ENCODE measurements at places on chromosomes 1 and 21.
A peak's percentile ranks its signal among the peaks of the same experiment; 100 is the strongest.

GRCh38 chr1:16085522-16085921, 12.1 kb upstream of the FAM131C start:
- DNase-seq = no peak

- DNase-seq = no peak
These were observed 118.8 kb downstream of the PSMG1 start for GRCh38 chr21:39064325-39065012.

DNA sequence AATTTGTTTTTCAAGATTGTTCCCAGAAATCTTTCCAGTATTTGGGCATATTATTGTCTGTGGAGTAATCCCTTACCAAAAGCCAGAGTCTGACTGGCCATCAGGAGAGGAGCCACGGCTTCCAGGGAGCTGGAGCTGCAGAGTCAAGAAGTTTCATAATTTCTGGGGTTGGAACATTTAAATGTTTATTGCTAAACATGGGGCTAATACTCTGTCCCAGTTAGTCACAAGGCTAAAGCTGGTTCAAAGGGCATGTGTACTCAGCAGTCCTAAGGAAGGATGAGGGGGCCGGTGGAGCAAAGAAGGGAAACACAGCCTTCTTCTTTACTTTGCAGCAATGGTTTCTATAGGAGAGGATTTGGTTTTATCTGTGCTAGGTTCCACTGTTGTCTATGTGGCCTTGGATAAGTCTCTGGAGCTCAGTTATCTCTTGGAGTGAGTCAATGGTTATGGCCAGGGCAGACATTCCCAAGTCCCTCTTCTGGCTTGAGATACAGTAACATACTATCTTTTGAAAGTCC, 9.5 kb downstream of the DENND2D start:
- DNase-seq = no peak

- DNase-seq = no peak
These were observed 8.2 kb downstream of the ADGRB2 start for GRCh38 chr1:31755850-31756492.

DNA sequence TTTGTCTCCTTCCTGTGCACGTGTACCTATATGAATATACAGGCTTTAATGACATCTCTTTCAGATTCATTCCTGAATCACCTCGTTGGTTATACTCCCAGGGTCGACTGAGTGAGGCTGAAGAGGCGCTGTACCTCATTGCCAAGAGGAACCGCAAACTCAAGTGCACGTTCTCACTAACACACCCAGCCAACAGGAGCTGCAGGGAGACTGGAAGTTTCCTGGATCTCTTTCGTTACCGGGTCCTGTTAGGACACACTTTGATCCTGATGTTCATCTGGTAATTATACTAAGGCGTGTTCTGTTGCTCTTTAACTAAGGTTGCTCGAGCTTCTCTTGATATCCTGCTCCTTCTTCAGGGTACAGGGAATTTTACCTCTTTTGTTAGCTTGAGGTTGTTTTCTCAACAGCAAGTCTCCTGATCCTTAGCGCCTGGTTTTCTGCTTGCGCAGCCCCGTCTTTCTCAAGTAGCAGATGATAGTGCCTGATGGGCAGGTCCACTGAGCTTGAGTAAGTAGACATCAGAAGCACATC, 55.1 kb downstream of the SLC22A15 start:
- DNase-seq = no peak

DNA sequence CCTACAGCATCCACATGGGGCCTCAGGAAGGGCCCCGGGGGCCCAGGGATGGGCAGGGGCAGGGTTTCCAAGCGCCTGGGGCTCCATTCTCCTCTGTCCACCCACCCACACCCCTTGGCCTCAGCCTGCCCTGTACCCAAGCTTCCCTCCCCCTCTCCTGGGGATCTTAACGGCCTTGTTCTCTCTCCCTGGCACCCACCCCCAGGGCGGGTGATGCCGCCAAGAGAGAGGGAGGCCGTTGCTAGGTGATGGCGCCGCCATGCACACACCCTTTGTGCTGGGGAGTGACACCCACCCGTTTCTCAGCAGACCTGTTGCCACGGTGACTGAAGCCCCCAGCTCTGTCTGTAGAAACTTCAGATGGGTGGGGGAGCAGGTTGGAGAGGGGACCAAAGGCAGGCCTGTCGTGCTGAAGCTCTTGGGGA, 7.6 kb downstream of the GPR37L1 start:
- DNase-seq = peak; percentile 89

GRCh38 chr1:62082456-62083363, 111.9 kb upstream of the L1TD1 start:
- no peak for DNase-seq

- no peak for DNase-seq
These were observed 1.0 kb downstream of the ZNF496 start for GRCh38 chr1:247330548-247331171.

GRCh38 chr1:154454386-154455120, 47.5 kb upstream of the TDRD10 start:
- no peak for DNase-seq

DNA sequence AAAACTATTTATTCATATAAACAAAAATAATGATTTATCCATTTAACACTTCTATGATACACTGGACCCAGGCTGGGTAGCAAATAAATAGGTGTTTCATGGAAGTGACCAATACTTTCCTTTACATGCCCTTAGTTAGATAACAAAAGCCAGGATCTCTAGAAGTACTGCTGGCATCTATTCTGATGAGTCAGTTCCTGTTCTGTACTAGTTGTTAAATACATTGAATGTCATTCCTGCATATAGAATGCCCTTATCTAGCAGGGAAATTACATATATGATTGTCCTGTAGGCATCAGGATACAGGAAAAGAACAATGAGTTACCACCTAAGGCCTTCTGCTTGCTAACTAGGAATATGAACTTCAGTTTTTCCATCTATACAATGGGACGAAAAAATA, 130.8 kb downstream of the HFM1 start:
- no peak for DNase-seq

GRCh38 chr1:87044424-87044823, 130.0 kb downstream of the HS2ST1 start:
- no peak for DNase-seq

DNA sequence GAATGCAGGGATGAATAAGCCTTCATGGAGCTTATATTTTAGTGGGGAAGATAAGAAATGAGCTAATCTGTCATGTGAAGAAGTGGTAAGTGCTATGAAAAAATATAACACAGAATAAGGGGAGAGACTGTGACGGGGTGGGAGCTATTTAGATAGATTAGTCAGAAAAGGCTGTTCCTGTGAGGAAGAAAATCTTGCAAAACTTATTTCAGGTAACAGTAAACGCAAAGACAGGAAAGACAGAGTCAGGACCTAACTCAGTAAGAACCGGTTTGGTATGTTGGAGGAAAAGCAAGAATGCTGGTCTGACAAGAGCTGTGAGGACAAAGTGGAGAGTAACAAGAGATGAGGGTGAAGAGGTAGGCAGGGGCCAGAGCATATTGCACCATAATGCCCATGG, 22.0 kb downstream of the GNAI3 start:
- no peak for DNase-seq

- DNase-seq = no peak
These were observed 304.9 kb downstream of the HHAT start for GRCh38 chr1:210633636-210634035.

DNA sequence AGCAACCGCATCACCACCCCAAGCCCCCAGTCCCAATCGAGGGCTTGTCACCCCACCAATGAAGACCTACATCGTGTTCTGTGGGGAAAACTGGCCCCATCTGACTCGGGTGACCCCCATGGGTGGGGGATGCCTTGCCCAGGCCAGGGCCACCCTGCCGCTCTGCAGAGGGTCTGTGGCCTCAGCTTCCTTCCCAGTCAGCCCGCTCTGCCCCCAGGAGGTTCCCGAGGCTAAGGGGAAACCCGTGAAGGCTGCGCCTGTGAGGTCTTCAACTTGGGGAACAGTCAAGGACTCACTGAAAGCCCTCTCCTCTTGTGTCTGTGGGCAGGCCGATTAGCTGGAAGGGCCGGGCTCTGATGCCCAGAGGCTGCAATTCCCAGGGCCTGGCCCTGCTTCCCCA, 2.0 kb downstream of the SRARP start:
- DNase-seq = no peak

- no peak for DNase-seq
These were observed 70.1 kb upstream of the GORAB start for GRCh38 chr1:170461762-170462384.

- no peak for DNase-seq
These were observed 7.1 kb upstream of the CLDN19 start for GRCh38 chr1:42747125-42747524.

DNA sequence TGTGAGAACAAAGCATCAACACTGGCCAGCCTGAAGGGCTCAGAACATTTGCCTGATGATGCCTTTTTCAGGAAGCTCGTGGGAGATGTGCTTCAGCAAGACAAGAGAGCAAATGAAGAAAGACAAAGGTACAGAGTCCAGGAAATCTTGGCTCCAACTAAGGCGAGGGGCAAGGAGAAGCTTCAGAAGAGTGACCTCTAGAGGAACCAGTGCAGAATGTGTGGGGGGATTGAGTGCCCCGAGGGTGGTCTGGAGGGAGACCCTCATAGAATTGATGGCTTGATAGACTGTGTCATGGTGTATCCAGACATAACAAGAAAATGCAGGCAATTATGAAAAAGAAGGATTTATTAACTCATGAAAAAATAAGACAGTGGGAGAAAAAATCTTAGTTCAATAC, 15.3 kb upstream of the NLRP3 start:
- no peak for DNase-seq

GRCh38 chr1:37485902-37486679, 11.7 kb downstream of the ZC3H12A start:
- DNase-seq = no peak

- DNase-seq = peak; percentile 76
These were observed 23.0 kb upstream of the KCNA10 start for GRCh38 chr1:110541906-110542395.

DNA sequence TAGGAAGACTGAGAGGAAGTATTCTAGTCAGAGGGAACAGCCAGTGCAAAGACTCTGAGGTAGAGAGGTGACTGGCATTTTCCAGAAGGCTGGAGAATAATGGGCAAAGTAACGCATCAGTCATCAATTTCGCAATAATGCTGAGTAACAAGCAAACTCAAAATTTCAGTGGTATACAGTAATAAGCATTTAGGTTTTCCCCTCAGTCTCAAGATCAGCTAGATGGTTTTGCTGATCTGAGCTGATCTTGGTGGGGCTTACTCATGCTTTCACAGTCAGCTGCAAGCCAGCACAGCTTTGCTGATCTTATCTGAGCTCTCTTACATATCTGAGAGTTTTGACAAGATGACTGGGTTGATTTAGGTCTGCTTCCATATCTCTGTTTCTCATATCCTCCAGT, 108.7 kb downstream of the TSEN15 start:
- DNase-seq = no peak

DNA sequence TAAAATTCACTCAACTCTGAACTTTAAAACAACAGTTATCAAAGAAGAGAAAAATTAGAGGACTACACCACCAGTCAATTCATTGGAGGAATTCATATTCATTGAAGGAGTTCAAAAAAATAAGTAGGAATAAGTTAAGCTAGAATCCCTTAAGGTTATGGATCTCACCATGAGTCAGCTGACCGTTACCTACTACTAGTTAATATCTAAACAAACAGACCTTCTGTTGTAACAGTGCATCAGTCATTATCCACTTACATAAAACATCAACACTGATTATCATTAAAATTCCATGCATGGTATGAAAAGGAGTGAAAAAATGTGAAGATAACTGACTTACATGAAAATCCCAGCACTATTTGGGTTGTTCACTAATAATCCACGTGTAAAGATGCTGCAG, 44.9 kb downstream of the FOXJ3 start:
- DNase-seq = no peak

- DNase-seq = no peak
These were observed 5.9 kb downstream of the PDC start for GRCh38 chr1:186454981-186455380.

- DNase-seq = no peak
These were observed at the start of gene PIGR for GRCh38 chr1:206946261-206946660. Gene PIGR, minus strand, starts transcription at chr1:206946466. Its CDS starts 5,935 bp downstream, at chr1:206940531.

GRCh38 chr1:1199961-1200875, 6.2 kb downstream of the TNFRSF18 start:
- no peak for DNase-seq

DNA sequence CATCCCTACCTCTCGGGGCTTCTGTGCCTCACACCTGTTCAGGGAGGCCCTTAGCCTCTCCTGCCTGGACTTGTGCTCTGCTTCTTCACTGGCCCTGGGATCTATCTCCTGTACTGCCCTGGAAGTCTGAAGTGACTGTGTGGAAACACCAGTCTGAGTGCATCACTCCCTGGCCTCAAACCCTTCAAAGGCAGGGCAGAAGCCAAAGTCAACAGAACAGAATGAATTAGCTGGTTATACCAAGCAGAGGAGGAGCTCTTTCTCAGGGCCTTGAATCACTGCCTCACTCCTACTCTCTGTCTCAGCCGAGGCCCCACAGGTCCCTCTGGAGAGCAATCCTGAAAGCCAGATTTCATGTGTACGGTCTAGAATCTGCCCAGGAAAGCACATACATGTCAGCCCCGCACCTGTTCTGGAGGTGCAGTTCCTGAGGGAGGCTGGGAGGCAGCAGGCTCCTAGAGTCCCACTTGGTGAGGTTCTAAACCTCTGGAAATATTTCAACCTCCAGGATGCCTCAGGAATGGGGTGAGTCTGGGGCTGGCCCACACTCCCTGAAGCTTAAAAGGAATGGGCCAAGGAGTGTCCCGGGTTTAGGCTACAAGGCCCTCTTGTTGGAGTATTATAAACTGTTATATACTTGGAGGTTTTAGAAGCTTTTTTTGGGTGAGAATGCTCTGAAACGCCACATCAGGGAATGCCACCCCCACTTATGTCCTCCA, 98.3 kb downstream of the ABCA4 start:
- peak; percentile 24 for DNase-seq

DNA sequence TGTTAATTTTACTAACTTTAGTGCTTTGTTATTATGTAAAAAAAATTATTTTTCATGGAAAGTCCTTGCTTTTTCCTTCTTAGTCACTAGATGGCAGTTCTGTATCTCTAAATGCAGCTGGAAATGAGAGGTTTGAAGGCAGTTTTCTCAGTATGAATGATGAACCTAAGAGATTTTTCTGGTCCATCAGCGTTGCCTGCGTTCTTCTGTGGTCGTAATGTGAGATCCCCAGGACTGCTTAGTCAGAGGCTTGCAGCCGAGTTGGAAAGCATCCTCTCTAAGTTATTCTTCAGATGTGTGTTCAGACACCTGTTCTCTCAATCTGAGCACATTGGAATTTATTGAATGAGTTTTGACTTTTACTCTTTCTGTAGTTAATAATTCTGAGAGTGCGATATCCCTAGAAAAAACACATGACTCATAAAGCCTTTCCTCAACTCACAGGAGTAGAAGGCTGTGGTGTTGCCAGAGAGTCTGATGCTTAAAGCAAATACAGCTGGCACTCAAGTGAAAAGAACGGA, 99.3 kb downstream of the FMN2 start:
- peak; percentile 87 for DNase-seq

DNA sequence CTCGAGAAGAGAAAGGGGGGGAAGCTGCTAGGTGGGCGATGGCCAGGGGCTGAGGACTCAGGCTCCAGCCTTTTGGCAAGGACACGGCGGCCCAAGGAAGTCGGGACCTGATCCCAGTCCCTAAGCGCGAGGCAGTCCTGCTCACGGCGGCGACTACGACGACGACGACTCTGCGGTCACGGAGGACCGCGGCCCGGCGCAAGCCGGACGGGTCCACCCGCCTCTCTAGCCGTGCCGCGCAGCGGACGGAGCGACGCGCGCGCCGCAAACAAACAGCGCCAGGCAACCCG, 401 bp downstream of the WNT9A start:
- DNase-seq = no peak

- no peak for DNase-seq
These were observed 187.5 kb downstream of the PDE4B start for GRCh38 chr1:65980237-65980636.

All from spinal cord (tissue), 10 donors.